NCI-H187 treated with DMSO at 0.1 percent for 48 hours (cell line): ENCODE measurements at places on chromosomes 7 and 10.

- DNase-seq: no peak
These were observed 70.5 kb downstream of the MICALL2 start for GRCh38 chr7:1388703-1389335.

- DNase-seq: no peak
These were observed 354.3 kb downstream of the KCNMA1 start for GRCh38 chr10:77283326-77283725.

- no peak for DNase-seq
These were observed 42.9 kb upstream of the TSPAN13 start for GRCh38 chr7:16710651-16711050.

- DNase-seq: no peak
These were observed 124.2 kb downstream of the SEMA3D start for GRCh38 chr7:85062651-85063050.

DNA sequence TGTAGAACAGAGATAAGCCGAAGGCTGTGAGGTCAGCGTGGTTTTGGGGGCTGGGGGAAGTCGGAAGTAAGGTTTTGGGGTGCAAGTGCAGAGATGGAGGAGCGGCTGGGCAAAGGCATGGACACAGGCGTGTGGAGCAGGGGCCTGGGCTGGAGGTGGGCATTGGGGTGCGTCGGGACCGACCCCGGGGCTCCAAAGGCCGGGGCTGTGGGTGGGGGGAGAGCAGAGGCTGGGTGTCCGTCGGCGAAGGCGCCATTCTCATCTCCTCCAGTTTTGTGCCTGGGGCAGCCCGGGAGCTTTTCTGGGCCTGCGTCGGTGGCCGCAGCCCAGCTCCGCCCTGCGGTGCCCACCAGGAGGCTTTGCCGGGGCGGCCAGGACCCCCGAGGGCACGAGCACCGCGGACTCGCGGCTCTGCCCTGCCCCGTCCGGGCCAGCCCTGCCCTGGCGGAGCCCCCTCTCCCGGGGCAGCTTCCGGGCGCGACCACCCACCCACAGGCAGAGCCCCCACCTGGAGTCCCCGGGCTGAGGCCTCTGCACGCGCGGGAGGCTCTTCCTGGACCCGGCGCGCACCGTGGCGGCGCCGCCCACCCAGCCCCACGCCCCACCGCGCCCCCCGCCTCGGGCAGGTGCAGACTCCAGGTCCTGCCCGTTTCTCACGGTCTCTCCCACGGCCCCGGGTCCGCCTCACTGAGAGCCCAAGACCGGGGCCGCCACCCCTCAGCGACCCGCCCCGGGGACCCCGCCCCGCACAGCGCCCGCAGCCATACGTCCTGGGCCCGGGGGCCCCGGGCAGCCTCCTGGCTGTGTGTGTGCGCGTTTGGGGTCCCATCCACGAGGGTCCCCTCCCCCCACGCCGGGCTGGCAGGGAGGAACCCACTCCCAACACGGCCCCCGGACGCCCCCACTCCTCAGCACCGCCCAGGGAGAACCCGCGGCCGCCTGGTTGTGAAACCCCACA lies 7.7 kb upstream of the SCART1 start:
- DNase-seq: no peak

DNA sequence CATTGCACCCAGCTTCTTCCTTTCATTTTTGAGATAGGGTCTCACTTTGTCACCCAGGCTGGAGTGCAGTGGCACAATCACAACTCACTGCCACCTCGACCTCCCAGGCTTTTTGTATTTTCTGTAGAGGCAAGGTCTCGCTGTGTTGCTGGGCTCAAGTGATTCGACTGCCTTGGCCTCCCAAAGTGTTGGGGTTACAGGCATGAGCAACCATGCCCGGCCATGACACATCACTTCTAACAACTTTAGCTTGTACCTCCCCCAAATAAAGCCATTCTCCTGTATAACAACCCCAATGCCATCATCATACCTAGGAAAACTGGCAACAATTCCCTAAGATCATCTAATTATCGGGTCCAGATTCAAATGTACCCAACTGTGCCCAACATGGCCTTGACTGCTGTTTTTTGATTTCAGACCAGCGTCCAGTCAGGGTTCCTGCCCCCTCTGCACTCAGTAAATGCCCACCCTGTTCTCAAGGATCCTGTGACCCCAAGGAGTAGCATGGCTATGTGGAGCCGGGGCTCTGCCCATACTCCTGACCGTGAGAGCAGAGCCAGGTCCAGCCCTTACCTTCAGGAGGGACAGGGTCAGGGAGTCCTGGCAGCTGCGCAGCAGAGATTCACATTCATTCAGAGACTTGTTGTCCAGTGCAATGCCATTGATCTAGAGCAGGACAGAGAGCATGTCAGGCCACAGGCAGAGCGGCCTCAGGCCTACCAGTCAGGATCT lies 102.6 kb downstream of the DLG5 start:
- DNase-seq: no peak

GRCh38 chr10:77350711-77351119 lies 286.9 kb downstream of the KCNMA1 start:
- no peak for DNase-seq

- DNase-seq: peak; percentile 35
These were observed 684.3 kb upstream of the AUTS2 start for GRCh38 chr7:68914006-68914405.

- no peak for DNase-seq
These were observed 14.3 kb downstream of the MUC12 start for GRCh38 chr7:100983451-100984187.

- no peak for DNase-seq
These were observed 26.4 kb downstream of the BEND7 start for GRCh38 chr10:13502380-13502779.

DNA sequence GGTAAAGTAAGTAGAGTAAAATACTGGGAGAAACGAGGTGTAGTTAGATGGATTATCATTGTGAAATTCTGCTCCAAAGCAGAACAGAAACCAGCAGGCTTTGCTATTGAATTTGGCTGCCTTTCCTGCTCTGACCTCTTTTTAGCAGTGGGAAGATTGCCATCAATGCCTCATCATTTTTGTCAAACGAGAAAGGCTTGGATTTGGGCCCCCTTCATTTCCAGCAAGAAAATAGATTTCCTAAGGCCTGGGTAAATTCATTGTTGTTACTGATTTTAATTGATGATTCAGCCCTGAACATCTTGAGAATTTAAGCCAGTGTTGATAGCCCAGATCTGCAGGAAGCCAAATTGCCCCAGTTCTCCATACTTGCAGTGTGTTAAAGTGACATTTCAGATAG lies 35.2 kb upstream of the ASAH2 start:
- DNase-seq: no peak

GRCh38 chr10:24331457-24331856 lies 122.5 kb downstream of the KIAA1217 start:
- DNase-seq: no peak

DNA sequence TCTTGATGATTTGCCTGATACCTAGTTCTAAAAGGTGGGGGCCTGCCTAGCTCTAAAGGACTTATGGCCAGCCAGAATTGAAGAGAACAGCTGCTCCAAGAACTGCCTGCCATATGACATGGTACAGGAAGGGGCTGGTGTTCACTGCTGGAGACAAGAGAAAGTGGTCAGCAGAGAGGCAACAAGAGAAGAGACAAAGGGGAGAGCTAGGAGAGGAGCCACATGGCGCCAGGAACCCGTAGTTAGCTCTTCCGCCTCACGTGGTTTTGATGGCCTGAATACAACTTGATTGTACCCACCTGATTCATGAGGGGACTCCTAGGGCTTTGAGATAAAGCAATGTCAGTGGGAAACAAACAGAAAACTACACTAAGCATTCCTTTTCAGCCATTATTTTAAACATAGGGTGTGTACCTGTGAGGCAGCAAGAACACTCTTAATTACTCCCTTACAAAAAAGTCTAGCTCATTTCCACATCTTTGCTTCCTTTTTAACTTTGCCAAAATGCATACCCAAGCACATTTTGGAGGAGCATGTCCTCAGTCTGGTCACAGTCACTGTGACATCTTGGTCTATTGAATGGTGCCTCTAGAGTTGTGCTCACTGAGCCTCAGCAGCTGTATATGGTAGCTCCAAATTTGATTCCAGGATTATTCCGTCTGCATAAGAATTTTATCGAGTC lies 71.6 kb downstream of the CCDC71L start:
- DNase-seq: no peak

DNA sequence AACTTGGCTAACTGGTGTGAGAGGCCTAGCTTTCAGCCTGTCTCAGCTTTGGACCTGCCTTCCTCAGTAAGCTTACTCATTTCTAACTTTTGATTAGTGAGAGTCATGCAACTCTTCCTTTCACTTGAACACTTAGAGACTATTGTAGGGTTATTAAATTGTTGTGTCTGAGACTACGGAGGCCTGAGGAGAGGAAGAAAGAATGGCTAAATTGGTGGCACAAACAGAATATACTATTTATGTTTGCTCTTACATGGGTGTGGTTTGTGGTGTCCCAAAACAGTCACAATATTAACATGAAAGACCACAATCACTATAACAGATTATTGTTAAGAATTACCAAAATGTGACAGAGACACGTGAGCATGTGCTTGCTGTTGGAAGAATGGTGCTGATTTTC lies 82.1 kb downstream of the TRIM24 start:
- DNase-seq: no peak

DNA sequence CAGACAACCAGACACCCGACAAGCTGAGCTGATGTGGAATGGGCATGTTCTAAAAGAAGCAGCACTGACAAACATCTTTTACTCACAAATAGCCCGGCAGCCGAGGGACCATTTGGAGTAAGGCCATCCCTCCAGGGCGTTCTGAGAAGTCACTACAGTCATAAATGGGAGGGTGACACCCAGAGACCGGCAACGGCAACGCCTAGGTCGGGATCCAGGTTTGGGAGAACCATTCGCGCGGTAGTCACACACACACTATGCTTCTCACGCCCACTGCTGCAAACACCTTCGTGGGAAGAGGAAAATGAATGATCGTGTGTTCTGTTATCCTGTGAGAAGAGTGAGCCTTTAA lies 9.8 kb downstream of the TNS3 start:
- DNase-seq: no peak

GRCh38 chr7:134593530-134594392 lies 44.9 kb downstream of the AKR1B15 start:
- DNase-seq: no peak

DNA sequence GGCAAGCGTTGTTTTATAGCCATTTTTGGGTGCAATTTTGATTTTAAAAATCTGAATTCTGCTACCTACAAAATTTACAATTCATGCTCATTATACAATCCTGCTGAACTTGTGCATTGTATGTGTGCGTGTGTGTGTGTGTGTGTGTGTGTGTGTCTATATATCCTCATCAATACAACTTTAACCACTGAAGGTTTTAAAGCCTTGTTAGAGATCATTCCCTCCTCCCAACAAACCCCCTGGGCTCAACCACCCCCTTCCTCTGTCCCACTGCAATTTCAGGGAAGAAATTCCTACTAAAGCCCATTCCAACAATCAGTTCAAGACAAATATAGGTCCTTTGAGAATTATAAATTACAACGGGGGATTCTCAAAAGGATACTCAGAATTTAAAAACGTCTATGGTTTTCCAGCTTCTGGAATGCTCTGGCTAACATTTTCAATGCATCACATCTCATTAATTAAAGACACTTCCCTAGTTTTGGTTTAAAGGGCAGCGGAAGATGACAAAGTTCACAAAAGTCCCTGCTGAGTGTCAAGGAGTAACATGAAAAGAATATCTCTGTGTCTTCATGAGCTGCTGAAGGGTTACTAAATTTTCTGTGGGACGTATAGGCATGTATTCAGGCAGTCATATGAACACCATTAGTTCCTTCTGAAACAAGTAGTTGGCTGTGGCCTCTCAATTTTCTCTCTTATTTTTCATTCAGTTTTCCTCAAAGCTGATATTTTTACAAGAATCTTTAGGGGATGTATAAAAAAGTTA lies 889 bp upstream of the SEMA3A start:
- no peak for DNase-seq

DNA sequence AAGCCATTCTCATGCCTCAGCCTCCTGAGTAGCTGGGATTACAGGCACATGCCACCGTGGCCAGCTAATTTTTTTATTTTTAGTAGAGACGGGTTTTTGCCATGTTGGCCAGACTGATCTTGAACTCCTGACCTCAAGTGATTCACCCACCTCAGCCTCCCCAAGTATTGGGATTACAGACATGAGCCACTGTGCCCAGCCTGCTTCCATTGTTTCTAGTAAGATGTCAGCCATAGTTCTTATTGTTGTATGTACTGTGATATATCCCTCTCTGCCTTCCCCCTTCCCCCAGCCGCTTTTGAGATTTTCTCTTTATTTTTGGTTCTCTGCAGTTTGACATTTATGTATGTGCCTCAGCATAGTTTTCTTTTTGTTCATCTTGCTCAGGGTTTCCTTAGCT lies 87.9 kb upstream of the KLF14 start:
- no peak for DNase-seq

DNA sequence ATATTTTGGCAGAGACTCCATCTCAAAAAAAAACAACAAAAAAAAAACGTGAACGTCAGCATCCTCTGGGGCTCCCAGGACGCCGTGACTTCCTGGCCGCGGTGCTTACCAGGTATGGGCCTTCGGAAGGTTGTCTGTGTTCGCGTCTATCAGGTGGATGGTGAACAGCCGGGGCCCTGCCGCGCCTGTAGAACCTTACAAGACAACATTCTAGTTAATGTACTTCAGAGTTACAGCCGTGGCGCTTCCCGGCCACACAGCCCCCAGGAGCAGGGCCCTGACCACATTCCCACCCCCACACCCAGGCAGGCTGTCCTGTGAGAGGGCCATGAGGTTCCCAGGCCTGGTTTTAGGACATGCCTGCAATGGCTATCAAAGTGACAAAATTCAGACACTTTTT lies 111.0 kb downstream of the SMURF1 start:
- no peak for DNase-seq

GRCh38 chr10:75592791-75593643 lies 161.6 kb downstream of the LRMDA start:
- no peak for DNase-seq

GRCh38 chr10:17233286-17233991 lies 5.4 kb downstream of the VIM start:
- DNase-seq: no peak

- no peak for DNase-seq
These were observed 149.0 kb upstream of the STEAP4 start for GRCh38 chr7:88455696-88456095.

DNA sequence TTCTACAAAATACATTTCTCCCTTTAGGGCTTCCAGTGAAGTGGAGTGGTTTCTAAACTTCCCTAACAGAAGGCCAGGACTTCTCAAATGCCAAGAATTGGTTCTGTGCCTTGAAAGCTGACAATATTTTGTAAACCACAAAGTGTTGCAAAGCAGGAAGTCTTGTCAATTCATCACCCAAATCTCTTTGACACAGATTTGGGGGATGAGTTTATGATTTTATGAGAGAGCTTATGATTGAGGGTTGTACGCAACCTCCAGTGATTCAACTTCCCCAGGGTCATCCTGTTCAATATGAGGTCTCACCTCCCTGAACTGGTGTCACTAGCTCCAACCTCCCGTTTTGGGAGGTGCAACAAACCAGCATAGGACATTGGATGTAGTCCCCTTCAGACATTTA lies 83.7 kb downstream of the PRLHR start:
- DNase-seq: no peak
